ENCODE measurements at places on chromosomes 7 and 10.
A peak's percentile ranks its signal among the peaks of the same experiment; 100 is the strongest.

GRCh38 chr10:123389520-123389919 lies 235.3 kb downstream of the BUB3 start:
- no peak for DNase-seq

- DNase-seq = no peak
These were observed 13.9 kb downstream of the CREB3L2 start for GRCh38 chr7:137987968-137988367.

GRCh38 chr10:109978481-109978880 lies 29.3 kb upstream of the ADD3 start:
- DNase-seq = peak; percentile 33

DNA sequence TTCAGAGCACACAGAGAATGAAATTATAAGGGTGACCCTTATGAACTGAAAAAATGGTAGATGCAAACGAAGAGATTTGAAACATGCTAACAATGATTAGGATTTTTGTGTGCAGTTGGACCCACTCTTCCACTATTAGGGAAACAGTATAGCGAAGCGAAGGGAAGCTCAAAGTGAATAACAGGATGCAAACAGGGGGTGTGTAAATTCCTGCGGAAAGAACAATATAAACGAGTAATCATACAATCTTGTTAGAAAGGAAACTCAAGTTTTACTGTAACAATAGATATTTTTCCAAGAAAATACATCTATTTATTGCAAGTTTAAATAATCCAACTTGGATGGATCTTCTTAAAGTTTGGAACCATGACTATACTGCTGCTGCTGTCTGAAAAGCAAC lies 14.7 kb downstream of the AHR start:
- DNase-seq = no peak

DNA sequence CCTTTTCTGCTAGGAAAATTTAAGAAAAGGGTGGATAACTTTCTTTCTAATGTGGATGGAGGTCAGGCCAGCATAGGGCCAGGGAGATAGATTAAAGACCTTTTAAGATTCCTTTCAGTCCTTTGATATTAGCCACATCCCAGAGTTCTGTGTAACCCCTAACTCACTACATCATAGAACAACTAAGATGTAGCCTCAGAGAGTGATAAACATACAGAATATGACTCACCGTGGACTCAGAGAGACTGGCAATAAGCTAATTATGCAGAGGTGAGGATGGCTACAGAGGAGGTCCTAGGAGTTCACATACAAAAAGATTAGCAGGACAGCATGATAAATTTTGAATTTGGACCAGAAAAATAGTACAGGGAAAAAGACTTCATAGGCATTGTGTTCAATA lies 141.0 kb downstream of the AOAH start:
- DNase-seq = no peak

DNA sequence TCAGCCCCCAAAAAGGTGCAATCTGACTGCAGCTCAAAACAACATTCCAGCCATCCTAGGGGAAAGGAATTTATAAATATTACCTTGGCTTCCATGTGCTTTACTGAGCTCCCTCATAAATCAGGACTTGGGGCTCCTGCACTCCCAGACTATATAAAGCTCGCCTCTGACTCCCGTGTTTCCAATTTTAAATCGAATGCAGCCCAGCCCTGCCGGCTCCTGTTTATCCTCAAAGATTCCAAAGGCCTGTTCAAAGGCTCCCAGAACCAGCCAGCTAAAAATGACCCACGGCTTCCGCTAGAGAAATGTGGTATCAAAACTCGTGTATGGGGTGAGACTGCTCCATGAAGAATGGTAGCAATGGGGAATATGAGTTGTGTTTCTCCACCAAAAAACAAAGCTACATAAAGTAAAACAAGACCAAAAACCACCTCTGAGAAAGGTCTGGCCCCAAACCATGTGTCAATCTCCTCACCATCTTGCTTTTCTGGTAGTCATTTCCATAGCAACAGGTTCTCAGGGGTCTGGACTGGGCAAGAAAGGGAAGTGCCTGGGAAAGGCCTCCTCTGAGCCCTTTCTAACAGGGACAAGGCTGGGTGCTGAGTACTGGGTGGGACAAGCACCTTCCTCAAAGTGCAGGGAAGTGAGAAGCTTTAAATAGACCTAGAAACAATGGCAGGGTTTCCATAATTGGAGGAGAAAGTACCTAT lies 5.1 kb downstream of the CALML3 start:
- DNase-seq = no peak

- DNase-seq = no peak
These were observed 49.8 kb downstream of the STK17A start for GRCh38 chr7:43632746-43633145.

GRCh38 chr10:116263870-116264655 lies 8.9 kb downstream of the GFRA1 start:
- DNase-seq = no peak

Measured in activated CD8-positive, alpha-beta memory T cell treated with anti-CD3 and anti-CD28 coated beads for 4 hours (primary cell).